Stimulated activated naive CD8-positive, alpha-beta T cell treated with anti-CD3 and anti-CD28 coated beads, Interleukin-15, amount 100 ng/mL, for 72 hours (primary cell): ENCODE measurements at places on chromosomes 1 and 21.
A peak's percentile ranks its signal among the peaks of the same experiment; 100 is the strongest.

GRCh38 chr1:64107118-64107519 is 96.3 kb upstream of the UBE2U start:
- DNase-seq: no peak

DNA sequence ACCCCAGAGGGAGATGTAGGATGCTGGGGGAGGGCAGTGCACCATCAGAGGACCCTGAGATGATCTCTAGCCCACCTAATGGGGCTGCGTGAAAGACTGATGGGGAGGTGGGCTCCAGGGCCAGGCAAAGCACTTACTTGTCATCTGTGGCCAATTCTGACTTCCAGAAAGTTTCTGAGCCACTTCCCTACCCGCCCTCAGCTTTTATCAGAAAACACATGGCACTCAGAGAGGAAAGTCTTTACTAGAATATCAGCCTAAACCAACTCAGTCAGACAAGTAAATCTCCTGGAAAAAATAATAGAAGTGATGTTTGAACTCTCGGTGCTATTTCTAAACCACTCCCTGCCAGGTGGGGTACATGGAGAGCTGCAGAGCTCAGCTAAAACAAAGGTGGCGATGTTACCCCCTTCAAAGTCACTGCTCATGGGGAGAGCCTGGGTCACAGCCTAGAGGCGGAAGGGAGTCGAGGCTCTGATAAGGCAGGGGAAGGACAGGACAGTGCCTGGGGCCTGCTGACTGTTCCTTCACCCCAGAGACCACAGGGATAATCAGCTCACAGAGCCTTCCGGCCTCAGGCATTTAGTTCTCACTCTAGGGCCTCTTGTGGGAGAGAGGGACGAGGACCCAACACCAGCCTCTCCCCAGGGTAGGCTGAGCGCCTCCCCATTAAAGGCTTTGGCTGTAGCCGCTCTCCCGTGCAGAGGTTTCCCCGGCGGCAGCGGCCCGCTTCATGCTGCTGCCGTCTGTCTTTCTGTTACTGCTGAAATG is 14.2 kb downstream of the SMIM12 start:
- DNase-seq: no peak

- DNase-seq: peak; percentile 48
Observed at GRCh38 chr21:34807881-34808568, 139.2 kb downstream of the CLIC6 start.

DNA sequence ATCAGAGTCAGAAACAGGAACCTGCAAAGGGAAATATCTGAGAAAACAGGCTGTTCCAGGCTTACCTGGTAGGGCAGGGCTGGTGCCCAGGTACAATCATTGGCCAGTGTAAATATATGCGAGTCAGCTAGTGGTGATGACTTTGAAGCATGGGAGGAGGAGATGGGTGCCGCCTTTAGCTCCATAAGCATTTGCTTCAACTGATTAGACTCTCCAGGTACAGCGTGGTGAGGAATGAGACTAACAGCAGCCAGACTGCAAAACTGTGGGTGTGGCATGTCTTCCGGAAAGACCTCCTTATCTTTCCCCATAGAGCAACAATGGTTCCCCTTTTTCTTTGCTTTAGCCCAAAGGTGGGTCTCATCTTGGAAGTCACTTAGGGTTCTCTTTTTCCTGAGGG is 137.2 kb downstream of the LRIG2 start:
- no peak for DNase-seq

DNA sequence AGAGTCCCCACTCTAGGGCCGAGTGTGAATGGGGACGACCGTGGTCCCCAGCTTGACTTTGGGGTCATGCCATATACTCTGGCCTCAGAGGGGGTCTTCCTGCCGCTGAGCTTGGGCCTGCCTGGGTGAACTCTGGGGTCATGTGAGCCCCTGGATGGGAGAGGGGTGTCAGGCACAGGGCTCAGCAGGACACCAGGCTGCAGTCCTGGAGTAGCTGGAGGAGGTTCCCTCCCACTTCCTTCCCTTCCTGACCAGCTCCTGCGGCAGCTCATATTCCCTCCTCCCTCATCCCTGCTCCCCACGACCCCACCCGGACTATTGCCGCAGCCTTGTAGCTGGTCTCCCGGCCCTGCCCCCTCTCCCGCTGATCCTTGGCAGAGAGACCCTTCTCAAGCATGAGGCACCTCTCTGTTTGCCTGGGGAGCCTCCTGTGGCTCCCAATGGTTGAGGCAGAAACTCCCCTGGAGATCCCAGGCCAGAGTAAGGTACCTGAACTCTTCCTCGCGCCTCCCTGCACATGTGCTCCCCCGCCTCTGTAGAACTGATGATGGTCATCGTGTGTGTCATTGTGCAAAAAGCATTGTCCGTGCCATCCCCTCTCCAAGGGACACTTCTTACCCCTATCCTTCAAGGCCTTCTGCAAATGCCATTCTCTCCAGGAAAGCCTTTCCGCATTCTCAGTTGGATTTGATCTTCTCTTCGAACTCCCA is 1.8 kb downstream of the TNFRSF1B start:
- DNase-seq: no peak

DNA sequence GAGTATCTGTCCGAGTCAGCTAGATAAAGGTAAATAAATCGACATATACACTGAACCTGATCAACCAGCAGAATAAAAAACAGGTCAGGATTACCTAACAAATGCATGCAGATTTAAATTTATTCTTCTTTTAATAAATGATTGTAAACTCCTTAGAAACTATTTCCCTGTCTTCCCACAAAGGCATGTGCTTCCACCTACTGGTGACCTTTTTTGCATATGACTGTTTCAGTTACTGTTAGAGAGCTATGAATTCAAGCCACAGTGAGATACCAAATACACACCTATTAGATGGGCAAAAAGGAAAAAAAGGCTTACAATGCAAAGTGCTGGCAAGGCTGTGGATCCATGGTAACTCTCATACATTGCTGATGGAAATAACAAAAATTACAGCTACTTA is 957.4 kb upstream of the NCAM2 start:
- DNase-seq: no peak

GRCh38 chr1:38917337-38917736 is 24.3 kb downstream of the RHBDL2 start:
- no peak for DNase-seq

DNA sequence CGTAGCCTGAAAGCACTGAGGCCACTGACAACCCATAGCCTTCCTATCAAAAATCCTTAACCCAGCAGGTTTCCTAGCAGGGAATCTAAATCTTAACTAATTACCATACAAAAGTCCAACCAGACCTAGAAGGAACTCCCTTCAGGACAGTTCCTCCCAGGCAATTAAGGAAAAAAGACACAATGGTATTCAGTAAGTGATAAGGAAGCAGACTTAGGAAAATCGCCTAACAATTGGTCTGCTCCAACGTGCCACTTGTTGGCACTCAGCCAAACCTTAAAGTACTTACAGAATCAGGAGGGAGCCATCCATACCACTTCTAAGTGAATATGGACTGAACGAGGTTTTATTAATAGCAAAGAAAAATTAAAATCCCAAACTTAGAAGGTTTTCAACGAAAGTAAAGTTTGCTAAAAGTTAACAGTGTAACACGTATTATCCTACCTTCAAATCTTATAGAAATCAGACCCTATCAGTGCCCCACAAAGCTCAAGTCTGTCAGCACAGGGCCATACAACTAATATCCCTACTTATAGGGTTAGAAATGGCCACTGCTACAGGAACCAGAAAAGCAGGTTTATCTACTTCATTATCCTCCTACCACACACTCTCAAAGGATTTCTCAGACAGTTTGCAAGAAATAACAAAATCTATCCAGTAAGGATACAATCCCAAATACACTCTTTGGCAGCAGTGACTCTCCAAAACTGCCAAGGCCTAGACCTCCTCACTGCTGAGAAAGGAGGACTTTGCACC is 29.0 kb downstream of the SPATA6 start:
- DNase-seq: no peak

DNA sequence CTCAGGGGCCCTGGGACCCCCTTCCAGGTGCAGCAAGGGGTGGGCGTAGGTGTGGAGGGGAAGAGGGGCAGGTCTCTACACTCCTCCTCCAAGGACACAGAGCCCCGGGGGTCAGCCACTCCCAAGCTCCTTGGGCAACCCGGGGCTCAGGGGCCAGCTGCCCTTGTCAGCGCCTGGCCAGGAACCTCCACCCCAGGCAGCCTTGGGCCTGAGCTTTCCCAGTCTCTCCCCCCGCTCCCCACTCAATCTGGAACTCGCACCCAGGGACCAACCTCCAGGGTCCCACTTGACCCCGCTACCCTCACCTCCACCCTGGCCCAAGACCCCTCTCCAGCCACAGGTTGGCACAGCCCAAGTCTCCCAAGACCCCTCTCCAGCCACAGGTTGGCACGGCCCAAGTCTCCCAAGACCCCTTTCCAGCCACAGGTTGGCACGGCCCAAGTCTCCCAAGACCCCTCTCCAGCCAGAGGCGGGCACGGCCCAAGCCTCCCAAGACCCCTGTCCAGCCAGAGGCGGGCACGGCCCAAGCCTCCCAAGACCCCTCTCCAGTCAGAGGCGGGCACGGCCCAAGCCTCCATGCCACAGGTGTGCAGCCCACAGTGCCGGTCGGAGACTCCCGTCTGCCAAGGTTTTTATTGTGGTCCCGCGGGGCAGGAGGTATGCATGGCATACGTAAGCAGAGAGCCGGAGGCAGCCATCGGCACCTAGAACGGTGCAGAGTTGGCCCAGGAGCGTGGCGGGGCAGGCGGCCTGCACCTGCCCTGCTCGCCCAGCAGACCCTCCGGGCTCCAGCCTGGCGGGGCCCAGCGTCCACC is 3.0 kb downstream of the TNFRSF4 start:
- DNase-seq: no peak

DNA sequence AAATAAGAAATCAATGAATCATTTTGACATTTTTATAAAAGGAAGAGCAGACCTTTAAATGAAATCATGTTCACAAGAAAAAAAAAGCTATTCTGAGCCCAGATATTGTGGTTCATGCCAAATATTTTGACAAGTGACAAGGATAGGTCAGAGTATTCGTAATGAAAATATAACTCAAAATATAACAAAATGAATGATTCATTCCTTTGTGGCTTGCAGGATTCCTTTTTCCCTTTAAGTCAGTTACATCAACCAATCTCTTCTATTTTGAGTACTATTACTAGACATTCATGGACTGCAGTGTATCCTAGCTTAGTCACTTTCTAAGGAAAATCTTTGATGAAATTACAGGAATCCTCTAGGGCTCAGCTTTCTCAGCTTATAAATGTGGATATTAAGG is 188.7 kb downstream of the COL11A1 start:
- no peak for DNase-seq

DNA sequence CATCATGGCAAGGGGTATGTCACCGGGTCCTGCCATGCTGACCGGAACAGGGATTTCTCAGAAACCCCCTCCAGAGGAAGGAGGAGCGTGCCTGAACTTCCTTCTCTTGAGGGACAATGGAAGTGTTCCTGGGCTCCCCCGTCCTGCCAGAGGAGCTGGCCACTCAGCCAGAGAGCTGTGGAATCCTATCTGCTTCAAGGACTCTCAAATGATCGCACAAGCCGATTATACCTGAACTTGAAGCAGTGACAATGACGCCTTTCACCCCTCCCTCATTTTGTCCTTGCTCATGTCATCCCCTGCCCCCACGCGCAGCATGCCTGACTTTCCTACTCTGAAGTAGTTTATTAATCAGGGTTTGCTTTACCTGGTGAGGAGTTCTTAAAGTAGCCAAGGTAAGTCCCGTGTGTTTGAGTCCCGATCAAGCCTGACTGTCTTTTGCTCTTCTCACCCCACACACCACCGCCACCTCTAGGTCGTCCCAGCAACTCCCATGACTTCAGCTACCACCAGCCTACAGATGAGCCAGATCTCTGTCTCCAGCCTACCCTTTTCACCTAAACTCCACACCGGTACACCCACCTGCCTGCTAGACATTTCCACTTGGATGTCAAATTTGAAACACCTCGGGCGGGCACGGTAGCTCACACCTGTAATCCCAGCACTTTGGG is 25.0 kb upstream of the PRELP start:
- DNase-seq: no peak

DNA sequence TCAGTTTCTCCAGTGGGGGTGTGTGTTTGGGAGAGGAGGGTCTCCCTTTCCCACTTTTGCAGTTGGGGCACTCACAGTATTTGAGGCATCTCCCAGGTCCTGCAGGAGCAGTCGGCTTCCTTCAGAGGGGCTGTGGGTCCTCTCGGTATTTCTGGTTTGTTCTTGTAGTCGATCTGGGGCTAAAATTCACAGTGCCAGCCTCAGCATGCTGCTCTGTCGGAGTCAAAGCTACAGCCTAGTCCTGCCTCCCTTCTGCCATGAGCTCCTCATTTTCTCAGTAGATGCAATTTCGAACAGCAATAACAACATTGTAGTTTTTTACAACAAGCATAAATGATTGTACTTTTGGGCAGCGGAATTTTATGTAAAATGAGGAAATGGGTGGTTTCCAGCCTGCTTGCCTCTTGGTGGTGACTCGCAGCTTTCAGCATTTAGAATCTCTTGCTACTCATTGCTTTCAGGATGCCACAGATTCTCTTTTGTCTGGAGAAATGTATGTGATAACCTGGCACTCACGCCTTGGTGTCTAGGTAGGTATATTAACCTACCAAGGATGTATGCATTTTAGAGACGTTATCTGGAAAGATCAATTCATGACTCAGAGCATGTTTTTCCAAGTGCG is 82.4 kb upstream of the C21orf91 start:
- DNase-seq: no peak

DNA sequence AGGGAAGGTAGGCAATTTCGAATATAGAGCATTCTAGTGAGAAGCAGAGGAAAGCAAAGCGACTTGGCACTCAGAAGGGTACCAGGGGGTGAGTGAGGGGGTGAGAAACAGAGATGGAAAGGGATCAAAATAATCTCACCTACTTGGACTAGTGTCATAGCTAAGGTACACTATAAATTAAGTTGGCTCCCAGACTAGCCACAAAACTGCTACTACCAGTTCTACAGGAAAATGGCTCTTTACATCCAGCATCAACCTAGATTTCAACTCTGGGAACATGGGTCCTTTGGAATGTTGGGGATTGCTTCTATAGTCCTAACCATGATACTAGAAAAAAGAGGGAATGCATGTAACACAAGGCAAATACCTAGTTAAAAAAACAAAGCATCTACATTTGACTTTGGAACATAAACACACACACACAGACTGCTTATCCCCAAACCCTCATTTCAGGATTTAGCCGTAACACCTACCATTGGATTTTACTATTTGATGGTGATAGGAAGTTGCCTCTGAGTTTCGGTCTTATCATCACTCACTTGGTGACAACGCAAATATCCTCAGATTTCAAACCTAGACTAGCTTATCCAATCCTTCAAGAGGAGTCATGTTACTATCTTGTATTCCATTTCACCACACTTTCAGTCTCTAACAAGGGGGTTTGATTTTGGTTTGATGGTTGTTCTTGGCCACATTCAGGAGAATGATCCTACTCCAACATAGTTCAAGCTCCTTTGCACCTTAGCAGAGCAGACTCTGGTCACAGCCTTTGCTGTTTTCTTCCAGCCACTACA is 5.6 kb downstream of the ZBTB21 start:
- DNase-seq: no peak

- DNase-seq: no peak
Observed at GRCh38 chr1:102842606-102843005, 265.7 kb downstream of the COL11A1 start.

DNA sequence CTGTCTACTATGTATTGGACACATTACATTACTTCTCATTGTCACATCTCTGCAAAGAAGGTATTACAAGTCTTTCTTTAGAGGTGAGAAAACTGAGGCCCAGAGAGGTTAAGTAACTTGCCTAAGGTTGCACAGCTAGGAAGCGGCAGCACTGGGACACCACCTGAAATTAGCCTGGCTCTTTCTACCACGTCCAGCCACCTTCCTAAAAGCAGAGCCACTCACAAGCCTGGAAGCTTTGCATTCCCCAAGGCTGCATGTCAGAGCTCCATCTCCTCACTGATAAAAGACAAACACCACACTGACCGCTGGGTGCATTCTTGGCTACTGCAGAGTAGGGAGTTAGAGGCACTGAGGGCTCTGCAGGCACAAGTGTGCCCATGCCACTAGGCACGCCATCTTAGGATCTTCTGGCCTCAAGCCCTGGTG is 2.4 kb downstream of the CD247 start:
- no peak for DNase-seq
